ENCODE measurements at places on chromosomes 12 and 14.

- DNase-seq: no peak
Measured at GRCh38 chr14:88835661-88836060, 11.2 kb downstream of the TTC8 start.

GRCh38 chr14:66315548-66315947, 170.6 kb upstream of the CCDC196 start:
- no peak for DNase-seq

DNA sequence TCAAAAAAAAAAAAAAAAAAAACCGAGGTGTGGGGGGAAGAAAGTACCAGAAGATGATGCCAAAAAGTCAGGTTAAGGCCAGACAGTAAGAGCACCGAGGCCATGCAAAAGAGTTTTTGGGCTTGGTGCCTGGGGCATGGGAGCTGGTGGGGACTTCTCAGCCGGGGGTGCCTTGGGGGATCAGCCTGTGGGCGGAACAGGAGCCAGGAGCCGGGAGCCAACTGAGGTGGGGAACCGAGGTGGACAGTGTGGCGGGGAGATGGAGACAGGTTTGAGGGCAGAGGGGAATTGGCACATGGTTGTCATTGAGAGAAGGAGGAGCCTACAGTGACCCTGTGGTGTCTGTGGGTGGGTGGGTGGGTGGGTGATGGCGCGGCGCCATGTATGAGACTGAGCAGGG, 33.2 kb downstream of the TSPAN11 start:
- DNase-seq: no peak

GRCh38 chr12:90085494-90086274, 377.0 kb upstream of the ATP2B1 start:
- DNase-seq: no peak

DNA sequence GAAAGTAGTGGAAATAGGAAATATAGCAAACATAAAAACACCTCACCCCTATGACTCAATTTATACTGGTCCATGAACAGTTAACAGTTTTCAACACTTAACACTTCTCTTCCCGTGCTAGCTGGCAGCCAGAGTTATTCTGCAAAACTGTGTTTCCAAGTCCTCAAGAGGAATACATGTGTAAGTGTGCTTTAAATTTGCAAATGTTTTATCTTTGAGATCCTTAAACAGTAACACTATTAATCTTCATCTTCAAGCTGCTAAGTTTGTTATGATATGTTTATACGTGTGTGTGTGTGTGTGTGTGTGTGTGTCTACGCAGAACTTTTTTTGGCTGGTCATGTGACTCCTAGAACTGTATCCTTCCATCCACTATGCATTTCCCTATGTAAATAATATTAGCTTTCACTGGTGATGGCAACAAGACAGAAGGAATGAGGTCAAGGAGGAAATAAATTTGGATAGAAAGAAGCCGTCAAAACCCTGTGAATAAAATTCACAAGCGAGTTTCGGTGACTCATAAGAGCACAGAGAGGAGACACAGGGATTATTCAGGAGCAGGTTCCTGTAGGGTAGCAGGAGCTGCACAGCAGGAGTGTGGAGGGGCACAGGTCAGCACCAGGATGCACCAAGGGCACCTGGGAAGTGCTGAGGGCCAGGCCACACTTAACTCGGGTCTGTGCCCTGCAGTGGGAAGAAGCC, 105.9 kb upstream of the ETV6 start:
- no peak for DNase-seq

DNA sequence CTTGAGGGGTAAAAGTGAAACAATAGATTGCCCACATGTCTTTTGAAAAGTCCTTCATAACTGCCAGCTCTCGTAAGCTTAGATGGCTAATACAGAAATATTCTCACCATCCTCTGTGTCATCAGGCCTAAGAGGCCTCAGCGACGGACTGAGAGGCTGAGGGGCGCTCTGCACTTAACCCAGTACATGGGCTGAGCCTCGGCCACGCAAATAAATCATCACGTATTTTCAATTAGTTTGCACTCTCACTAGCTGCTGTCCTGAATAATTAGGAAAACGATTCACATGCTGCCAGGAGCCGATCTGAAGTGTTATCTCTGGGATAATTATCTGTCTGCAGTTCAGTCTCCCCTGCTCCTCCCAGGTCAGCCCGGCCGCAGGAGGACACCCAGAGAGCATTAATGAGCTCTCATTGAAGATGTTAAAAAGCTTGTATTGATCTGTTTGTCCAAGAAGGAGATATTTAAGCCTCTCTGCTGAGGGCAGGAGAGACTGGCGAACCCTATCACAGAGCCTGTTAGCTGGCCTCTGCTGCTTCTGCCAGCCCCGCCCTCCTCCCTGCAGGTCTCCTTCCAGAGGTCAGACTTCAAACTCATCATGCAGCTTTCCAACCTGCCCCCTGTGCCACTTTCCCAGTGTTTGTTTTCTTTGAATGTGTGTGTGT, 1051.3 kb downstream of the VRK1 start:
- DNase-seq: no peak

DNA sequence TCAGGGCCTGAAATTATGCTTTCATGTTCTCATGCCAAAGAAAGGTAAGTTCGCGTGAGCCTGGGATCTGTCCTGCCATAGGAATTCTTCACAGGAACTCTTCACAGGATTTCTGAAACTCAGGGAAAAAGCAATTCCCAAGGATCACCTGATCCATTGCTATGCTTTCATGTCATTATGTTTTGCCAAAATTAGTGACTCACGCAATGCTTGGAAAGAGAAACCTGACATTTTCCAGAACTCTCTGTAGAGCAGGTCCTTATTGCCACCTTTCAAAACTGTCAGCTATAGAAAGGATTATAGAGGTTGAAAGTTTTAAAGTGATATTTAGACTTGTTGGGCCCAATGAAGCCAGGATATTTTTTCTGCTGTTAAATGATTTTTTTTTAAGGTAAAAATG, 6.3 kb upstream of the KCNJ8 start:
- DNase-seq: no peak
